Glutamatergic neuron (in vitro differentiated cells): ENCODE measurements at places on chromosomes 2 and 18. TPM values are rescaled to one million over a fixed set of nuclear protein-coding genes. Genes with fewer than 3 reads are reported as not detected.

DNA sequence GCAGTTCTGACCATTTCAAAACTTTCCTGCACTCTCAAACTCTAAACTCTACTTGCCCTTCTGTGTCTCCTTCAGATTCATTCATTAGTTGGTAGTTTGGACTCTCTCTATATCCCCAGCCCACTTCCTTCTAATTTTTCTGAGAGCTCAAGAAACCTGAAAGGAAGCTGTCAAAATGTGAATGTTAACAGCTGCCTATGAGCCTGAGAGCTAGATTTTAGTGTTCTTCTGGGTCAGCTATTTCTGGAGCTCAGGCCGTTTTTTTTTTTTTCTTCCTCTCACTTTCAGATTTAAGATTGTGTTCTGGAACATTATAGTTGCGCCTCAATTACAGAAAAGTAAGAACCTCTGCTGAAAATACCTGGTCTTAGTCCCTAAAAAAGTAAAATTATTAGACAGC, 73.1 kb downstream of the RTN4 start:
- peaks cover 5% of the 10 kb centered on the region for H3K27me3 ChIP-seq
- peaks cover 11% of the 10 kb centered on the region for H3K4me1 ChIP-seq
- DNase-seq, result no peak
- H3K27ac ChIP-seq, result no peak overlapping the region

- no peak overlapping the region for H3K4me3 ChIP-seq
- no peaks in the 10 kb centered on the region for H3K27me3 ChIP-seq
- no peak for DNase-seq
- peaks cover 11% of the 10 kb centered on the region for H3K4me1 ChIP-seq
These were observed 596.4 kb upstream of the VRK2 start for GRCh38 chr2:57450170-57450569.

GRCh38 chr18:13159579-13159978, 59.0 kb upstream of the LDLRAD4 start:
- H3K27me3 ChIP-seq, result peaks cover 5% of the 10 kb centered on the region
- no peak overlapping the region for H3K27ac ChIP-seq
- peaks cover 18% of the 10 kb centered on the region for H3K36me3 ChIP-seq
- no peak overlapping the region for H3K4me3 ChIP-seq
- DNase-seq, result no peak

Gene TET3
- 92.4 TPM for total RNA-seq

GRCh38 chr2:239318790-239319661, 81.8 kb downstream of the HDAC4 start:
- DNase-seq, result no peak
- peak overlapping the region; percentile 64 for H3K27ac ChIP-seq
- peaks cover 5% of the 10 kb centered on the region for H3K27me3 ChIP-seq
- peaks cover 12% of the 10 kb centered on the region for H3K36me3 ChIP-seq
- H3K4me3 ChIP-seq, result no peak overlapping the region

DNA sequence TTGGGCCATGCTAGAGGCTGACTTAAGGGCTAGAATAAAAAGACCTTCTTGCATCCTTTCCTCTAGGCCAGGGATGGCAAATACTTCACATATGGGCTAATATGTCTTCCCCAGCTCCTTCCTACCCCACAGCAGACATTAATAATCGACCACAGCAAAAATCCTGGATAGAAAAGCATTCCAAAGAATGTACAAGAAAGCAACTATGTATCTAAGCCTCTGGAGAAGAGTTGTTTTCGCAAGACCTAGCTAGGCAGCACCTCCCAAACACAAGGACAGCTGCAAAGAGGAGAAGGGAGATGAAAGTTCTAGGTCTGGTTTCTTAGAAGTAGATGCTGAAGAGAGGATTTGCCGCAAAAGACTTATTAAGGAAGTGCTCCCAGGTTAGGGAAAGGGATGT, 372.6 kb downstream of the SLC4A3 start:
- H3K4me1 ChIP-seq, result peaks cover 2% of the 10 kb centered on the region
- no peaks in the 10 kb centered on the region for H3K36me3 ChIP-seq
- no peak for DNase-seq
- H3K27ac ChIP-seq, result no peak overlapping the region
- no peak overlapping the region for H3K4me3 ChIP-seq
- H3K27me3 ChIP-seq, result no peaks in the 10 kb centered on the region

GRCh38 chr18:42578792-42579191, 536.7 kb downstream of the RIT2 start:
- no peaks in the 10 kb centered on the region for H3K27me3 ChIP-seq
- no peak for DNase-seq
- peaks cover 3% of the 10 kb centered on the region for H3K4me1 ChIP-seq
- no peaks in the 10 kb centered on the region for H3K36me3 ChIP-seq
- no peak overlapping the region for H3K4me3 ChIP-seq

Gene KCNG3
- 0.49 TPM for total RNA-seq

Gene STARD6
- total RNA-seq, result not detected

Gene ATP6V1B1
- total RNA-seq, result not detected

DNA sequence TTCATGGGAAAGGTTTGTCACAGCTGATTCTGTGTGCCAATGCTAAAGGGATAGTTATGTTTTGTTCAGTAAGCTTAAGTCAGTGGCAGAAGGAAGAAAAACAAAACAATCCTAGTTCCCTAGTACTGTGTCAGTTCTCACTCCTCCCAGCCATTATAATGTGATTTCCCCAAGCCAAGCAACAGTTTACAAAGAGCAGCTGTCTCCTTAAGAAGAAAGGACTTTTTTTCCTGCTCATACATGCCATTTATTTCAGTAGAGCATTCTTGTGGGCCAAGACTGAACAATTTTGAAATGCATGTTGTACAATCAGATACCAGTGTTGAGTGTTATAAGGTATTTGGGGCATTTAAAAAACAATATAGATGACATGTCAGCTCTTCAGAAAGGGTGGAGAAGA, 52.1 kb downstream of the NEMP2 start:
- no peaks in the 10 kb centered on the region for H3K36me3 ChIP-seq
- no peak overlapping the region for H3K4me3 ChIP-seq
- H3K4me1 ChIP-seq, result peaks cover 4% of the 10 kb centered on the region
- no peaks in the 10 kb centered on the region for H3K27me3 ChIP-seq
- DNase-seq, result no peak

Gene MOCOS
- 1.3 TPM for total RNA-seq

GRCh38 chr2:63699549-63699839, 110.7 kb downstream of the MDH1 start:
- DNase-seq, result no peak
- H3K27ac ChIP-seq, result no peak overlapping the region
- no peak overlapping the region for H3K4me3 ChIP-seq

DNA sequence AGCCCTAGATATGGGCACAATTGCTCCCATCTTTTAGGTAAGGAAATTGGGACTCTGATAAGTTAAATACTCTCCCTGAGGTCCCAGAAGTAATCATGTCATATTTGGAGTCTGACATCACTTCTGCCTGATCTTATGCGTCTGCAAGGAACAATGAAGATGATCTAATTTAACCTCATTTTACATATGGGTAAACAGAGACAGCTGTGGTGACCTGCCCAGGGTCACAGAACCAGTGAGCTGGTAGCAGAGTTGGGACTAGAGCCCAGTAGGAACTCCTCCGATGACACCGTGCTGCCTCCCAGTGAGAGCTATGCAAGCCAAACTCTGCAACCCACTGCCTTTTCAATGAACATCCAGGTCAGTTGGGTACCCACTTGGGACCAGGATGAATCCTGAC, 17.8 kb downstream of the CTAGE1 start:
- no peaks in the 10 kb centered on the region for H3K36me3 ChIP-seq
- peaks cover 6% of the 10 kb centered on the region for H3K4me1 ChIP-seq
- no peak for DNase-seq
- H3K27ac ChIP-seq, result no peak overlapping the region
- no peak overlapping the region for H3K4me3 ChIP-seq

Gene TDRD15
- total RNA-seq, result not detected

DNA sequence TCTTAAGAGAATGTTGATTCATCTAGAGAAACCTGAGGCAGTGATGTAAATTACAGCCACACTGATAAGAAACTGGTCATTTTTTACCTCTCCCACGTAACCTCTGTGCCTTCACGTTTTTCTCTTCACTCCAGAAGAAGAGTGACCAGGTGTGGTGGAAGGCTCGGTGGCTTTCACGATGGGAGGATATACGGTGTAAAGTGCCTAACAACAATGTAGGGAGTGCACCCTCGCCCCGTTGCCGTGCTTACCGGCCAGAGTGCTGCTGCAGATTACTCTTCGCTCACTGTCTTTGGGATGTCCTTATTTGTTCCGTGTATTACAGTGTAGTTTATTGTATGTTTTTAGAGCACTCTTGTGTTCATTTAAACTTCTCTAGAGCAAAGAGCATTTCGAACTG, 46.5 kb downstream of the NCK2 start:
- peaks cover 37% of the 10 kb centered on the region for H3K4me1 ChIP-seq
- no peak overlapping the region for H3K4me3 ChIP-seq
- H3K36me3 ChIP-seq, result no peaks in the 10 kb centered on the region
- no peak for DNase-seq
- no peak overlapping the region for H3K27ac ChIP-seq

- no peaks in the 10 kb centered on the region for H3K36me3 ChIP-seq
- no peak for DNase-seq
- no peak overlapping the region for H3K4me3 ChIP-seq
- no peak overlapping the region for H3K27ac ChIP-seq
These were observed 73.7 kb downstream of the RBMS1 start for GRCh38 chr2:160419776-160420505.

DNA sequence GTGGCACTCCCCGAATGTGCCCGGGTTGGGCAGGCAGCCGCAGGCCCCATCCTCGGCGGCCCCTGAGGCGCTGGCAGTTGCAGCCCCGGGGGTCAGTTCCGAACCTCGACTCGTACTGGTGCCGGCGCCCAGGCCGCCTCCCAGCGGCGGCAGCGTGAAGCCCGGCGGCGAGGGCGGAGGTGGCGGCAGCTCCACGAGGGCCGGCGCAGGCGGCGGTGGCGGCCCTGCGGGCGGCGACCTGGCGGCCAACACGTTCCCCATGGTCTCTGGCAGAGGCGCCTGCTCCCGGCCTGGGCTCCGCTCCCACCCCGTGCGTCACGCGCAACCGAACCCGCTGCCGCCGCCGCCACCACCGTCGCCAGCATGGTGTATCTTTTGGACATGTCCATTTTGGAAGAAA, 196.3 kb downstream of the CCDC74A start:
- peak; percentile 36 for DNase-seq
- no peaks in the 10 kb centered on the region for H3K36me3 ChIP-seq
- no peaks in the 10 kb centered on the region for H3K27me3 ChIP-seq
- H3K27ac ChIP-seq, result no peak overlapping the region
